CD8-positive, alpha-beta memory T cell (primary cell): ENCODE measurements at places on chromosomes 13 and 19. TPM values are rescaled to one million over a fixed set of nuclear protein-coding genes. Genes with fewer than 3 reads are reported as not detected.

DNA sequence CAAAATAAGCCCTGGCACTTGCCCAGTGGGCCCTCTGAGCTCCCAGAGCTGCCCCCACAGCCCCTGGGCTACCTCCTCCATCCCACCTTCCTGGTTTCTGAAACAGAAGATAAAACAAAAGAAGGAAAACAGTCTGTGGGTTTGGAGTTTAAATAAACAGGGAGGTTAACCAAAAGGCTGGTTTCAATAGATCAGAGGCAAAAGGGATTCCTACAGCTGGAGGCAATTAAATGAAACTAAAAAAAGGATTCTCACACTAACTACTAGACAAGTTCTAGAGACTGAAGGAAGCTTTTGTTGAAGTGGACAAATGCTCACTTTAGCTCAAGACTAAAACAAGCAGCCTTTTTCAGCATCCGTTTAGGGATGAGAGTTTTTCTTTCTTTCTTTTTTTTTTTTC lies 569.8 kb downstream of the FGF9 start:
- no peak overlapping the region for H3K27ac ChIP-seq
- H3K4me3 ChIP-seq = no peak overlapping the region
- no peaks in the 10 kb centered on the region for H3K27me3 ChIP-seq
- DNase-seq = no peak
- H3K36me3 ChIP-seq = no peaks in the 10 kb centered on the region

The SIGLEC12 gene
- 1.0 TPM for total RNA-seq

The SIGLEC10 gene
- total RNA-seq = 2.4 TPM

The NXNL1 gene
- total RNA-seq = not detected
